ENCODE measurements at places on chromosomes 1 and 21.

- H3K4me3 ChIP-seq: no peak overlapping the region
- no peak overlapping the region for H3K27ac ChIP-seq
Measured at GRCh38 chr1:226425431-226426031, 17.6 kb upstream of the PARP1 start.

- DNase-seq: no peak
- no peak overlapping the region for H3K27ac ChIP-seq
- no peaks in the 10 kb centered on the region for H3K4me1 ChIP-seq
- H3K36me3 ChIP-seq: peaks cover 13% of the 10 kb centered on the region
- no peaks in the 10 kb centered on the region for H3K27me3 ChIP-seq
Measured at GRCh38 chr1:93365813-93366212, 20.1 kb downstream of the DR1 start.

GRCh38 chr1:3468236-3469103, 14.0 kb downstream of the ARHGEF16 start:
- H3K27ac ChIP-seq: no peak overlapping the region
- no peak overlapping the region for H3K4me3 ChIP-seq
- peaks cover 13% of the 10 kb centered on the region for H3K27me3 ChIP-seq
- DNase-seq: no peak

GRCh38 chr21:44337941-44338895, 972 bp downstream of the CFAP410 start:
- H3K4me3 ChIP-seq: peak overlapping the region; percentile 81
- H3K4me1 ChIP-seq: peaks cover 11% of the 10 kb centered on the region
- peaks cover 10% of the 10 kb centered on the region for H3K27me3 ChIP-seq
- peak; percentile 49 for DNase-seq
- H3K36me3 ChIP-seq: peaks cover 3% of the 10 kb centered on the region
- H3K27ac ChIP-seq: peak overlapping the region; percentile 52

- peaks cover 9% of the 10 kb centered on the region for H3K36me3 ChIP-seq
- no peaks in the 10 kb centered on the region for H3K4me1 ChIP-seq
- no peak overlapping the region for H3K27ac ChIP-seq
- no peaks in the 10 kb centered on the region for H3K27me3 ChIP-seq
- no peak overlapping the region for H3K4me3 ChIP-seq
Measured at GRCh38 chr1:178552856-178553255, 39.9 kb downstream of the TEX35 start.

GRCh38 chr1:212504171-212504803, 71.6 kb downstream of the NENF start:
- DNase-seq: no peak
- H3K27ac ChIP-seq: no peak overlapping the region
- no peaks in the 10 kb centered on the region for H3K4me1 ChIP-seq
- no peak overlapping the region for H3K4me3 ChIP-seq
- peaks cover 3% of the 10 kb centered on the region for H3K27me3 ChIP-seq

GRCh38 chr1:162373541-162374260, 3.0 kb downstream of the SPATA46 start:
- no peak for DNase-seq
- H3K4me3 ChIP-seq: no peak overlapping the region
- H3K36me3 ChIP-seq: peaks cover 24% of the 10 kb centered on the region
- H3K27ac ChIP-seq: no peak overlapping the region
- H3K27me3 ChIP-seq: peaks cover 16% of the 10 kb centered on the region

DNA sequence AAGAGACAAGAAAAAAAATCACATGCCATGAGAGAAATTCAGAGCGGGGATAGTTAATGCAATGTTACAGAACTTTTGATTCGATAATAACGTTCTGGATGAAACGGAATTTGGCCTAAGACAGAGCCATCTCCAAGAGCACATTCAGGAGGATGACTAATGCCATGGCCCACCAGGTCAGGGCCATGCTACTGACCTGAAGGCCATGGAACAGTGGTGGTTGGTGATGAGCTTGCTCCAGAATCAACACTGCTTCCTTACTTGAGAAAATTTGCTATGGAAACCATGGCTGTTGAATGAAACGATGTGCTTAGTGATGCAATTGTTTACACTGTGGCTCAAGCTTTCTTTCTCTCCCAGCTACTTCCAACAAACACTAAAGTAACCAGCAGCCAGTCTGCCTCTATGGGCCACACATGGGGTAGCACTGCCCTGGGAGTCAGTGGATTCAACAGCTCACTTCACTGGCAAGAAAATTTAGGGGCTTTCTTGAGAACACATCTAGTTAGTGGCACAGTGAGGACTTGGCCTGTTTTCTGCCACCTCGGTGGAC, 299.1 kb downstream of the PCP4 start:
- H3K27me3 ChIP-seq: peaks cover 2% of the 10 kb centered on the region
- no peaks in the 10 kb centered on the region for H3K4me1 ChIP-seq
- no peak for DNase-seq
- no peak overlapping the region for H3K4me3 ChIP-seq

GRCh38 chr21:33266789-33267135, 595 bp downstream of the IL10RB start:
- DNase-seq: no peak
- H3K4me1 ChIP-seq: peaks cover 23% of the 10 kb centered on the region

- DNase-seq: no peak
- no peaks in the 10 kb centered on the region for H3K36me3 ChIP-seq
- H3K27me3 ChIP-seq: no peaks in the 10 kb centered on the region
- H3K4me1 ChIP-seq: peaks cover 13% of the 10 kb centered on the region
Measured at GRCh38 chr1:92877792-92878191, 46.0 kb downstream of the RPL5 start.

DNA sequence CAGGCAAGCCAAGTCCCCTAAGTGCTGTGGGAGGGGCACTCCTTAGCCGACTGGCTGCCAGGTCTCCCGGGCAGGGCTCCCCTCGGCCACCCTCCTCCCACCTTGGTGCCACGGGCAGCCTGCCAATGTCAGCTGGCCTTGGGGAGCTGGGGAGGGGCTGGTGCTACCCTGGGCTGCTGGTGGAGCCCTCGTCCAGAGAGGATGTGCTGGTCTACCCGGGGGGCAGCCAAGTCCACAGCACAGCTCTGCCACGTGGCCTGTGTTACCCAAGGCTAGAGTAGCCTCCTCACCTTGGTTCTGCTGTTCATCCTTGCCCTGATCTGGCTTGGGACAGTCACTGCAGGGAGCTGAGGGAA, 42.9 kb downstream of the CRYAA start:
- peaks cover 8% of the 10 kb centered on the region for H3K27me3 ChIP-seq
- no peak for DNase-seq
- H3K36me3 ChIP-seq: peaks cover 5% of the 10 kb centered on the region
- no peak overlapping the region for H3K4me3 ChIP-seq
- H3K4me1 ChIP-seq: no peaks in the 10 kb centered on the region

DNA sequence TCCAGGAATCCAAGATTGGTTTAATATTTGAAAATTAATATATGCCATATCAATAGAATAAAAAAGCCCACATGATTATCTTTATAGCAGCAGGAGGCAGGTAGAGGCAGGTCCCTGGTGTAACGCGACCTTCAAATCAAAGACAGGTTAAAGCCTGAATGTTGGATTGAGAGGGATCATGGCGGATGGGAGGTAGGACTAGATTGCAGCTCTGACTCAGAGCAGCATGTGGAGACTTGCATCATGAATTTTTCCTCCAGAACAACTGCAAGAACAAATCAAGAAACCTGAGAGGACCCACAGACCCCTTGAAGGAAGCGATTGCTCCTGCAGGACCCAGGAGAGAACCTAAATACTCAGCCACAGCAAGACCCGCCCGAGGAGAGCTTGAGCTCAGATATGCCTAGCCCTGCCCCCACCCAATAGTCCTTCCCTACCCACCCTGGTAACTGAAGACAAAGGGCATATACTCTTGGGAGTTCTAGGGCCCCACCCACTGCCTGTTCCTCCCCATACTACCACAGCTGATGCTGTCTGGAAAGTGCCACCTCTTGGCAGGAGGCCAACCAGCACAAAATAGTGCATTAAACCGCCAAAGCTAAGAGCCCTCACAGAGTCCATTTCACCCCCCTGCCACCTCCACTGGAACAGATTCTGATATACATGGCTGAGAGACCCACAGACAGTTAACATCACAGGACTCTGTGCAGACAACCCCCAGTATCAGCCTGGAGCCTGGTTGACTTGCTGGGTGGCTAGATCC, 19.5 kb downstream of the S100B start:
- no peak overlapping the region for H3K4me3 ChIP-seq
- H3K4me1 ChIP-seq: no peaks in the 10 kb centered on the region
- peaks cover 4% of the 10 kb centered on the region for H3K27me3 ChIP-seq

GRCh38 chr1:233097959-233098580, 147.7 kb downstream of the NTPCR start:
- H3K27ac ChIP-seq: no peak overlapping the region
- H3K4me3 ChIP-seq: no peak overlapping the region
- H3K27me3 ChIP-seq: no peaks in the 10 kb centered on the region
- H3K4me1 ChIP-seq: no peaks in the 10 kb centered on the region
- DNase-seq: no peak

- H3K27me3 ChIP-seq: peaks cover 13% of the 10 kb centered on the region
- H3K27ac ChIP-seq: peak within 1 kb of the TSS; percentile 42
Measured at GRCh38 chr1:149936170-149936991, at the start of gene MTMR11. MTMR11 (minus strand) TSS chr1:149936879; CDS start chr1:149936647, 232 bp downstream.

GRCh38 chr1:41200728-41201127, 41.4 kb downstream of the SCMH1 start:
- no peak overlapping the region for H3K4me3 ChIP-seq
- peaks cover 20% of the 10 kb centered on the region for H3K36me3 ChIP-seq
- H3K4me1 ChIP-seq: peaks cover 3% of the 10 kb centered on the region
- H3K27me3 ChIP-seq: peaks cover 1% of the 10 kb centered on the region

DNA sequence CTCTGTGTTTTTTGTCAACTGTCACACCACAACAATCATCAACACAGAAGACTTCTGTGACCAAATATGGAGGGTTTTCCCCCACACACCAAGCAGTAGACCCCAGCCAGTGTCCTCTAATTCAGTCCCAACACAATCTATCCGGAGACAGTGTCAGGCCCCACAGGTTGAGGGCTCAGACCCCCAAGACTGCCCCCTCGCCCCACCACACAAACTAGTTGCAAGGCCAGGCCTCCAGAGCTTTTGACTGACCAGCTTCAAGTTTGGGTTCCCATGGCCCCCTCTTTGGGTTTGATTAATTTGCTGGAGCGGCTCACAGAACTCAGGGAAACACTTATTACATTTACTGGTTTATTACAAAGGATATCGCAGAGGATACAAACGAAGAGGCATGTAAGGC, 37.2 kb downstream of the NEK2 start:
- H3K4me1 ChIP-seq: no peaks in the 10 kb centered on the region
- H3K4me3 ChIP-seq: no peak overlapping the region
- H3K36me3 ChIP-seq: no peaks in the 10 kb centered on the region
- no peak for DNase-seq

- H3K36me3 ChIP-seq: peaks cover 46% of the 10 kb centered on the region
- no peak for DNase-seq
- H3K4me1 ChIP-seq: peaks cover 7% of the 10 kb centered on the region
- H3K4me3 ChIP-seq: no peak overlapping the region
- no peak overlapping the region for H3K27ac ChIP-seq
- peaks cover 24% of the 10 kb centered on the region for H3K27me3 ChIP-seq
Measured at GRCh38 chr1:232440325-232441035, 189.5 kb downstream of the SIPA1L2 start.

GRCh38 chr1:194014014-194014413, 827.6 kb upstream of the B3GALT2 start:
- no peaks in the 10 kb centered on the region for H3K27me3 ChIP-seq
- no peak overlapping the region for H3K27ac ChIP-seq
- no peak overlapping the region for H3K4me3 ChIP-seq
- no peaks in the 10 kb centered on the region for H3K4me1 ChIP-seq
- no peaks in the 10 kb centered on the region for H3K36me3 ChIP-seq

DNA sequence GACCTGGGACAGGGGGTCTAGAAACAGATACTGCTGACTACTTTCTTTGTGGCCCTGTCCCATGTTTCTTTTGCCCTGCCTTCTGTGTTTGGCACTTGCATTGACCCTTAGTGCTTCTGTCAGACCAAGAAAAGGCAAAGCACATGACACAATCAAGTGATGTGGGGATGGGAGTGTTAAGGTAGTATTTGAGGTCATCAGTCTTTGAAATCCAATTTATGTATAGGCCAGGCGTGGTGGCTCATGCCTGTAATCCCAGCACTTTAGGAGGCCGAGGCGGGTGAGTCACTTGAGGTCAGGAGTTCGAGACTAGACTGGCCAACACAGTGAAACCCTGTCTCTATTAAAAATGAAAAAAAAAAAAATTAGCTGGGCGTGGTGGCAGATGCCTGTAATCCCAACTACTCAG, 26.0 kb downstream of the SERBP1 start:
- no peaks in the 10 kb centered on the region for H3K36me3 ChIP-seq
- H3K27ac ChIP-seq: no peak overlapping the region
- peaks cover 4% of the 10 kb centered on the region for H3K27me3 ChIP-seq

DNA sequence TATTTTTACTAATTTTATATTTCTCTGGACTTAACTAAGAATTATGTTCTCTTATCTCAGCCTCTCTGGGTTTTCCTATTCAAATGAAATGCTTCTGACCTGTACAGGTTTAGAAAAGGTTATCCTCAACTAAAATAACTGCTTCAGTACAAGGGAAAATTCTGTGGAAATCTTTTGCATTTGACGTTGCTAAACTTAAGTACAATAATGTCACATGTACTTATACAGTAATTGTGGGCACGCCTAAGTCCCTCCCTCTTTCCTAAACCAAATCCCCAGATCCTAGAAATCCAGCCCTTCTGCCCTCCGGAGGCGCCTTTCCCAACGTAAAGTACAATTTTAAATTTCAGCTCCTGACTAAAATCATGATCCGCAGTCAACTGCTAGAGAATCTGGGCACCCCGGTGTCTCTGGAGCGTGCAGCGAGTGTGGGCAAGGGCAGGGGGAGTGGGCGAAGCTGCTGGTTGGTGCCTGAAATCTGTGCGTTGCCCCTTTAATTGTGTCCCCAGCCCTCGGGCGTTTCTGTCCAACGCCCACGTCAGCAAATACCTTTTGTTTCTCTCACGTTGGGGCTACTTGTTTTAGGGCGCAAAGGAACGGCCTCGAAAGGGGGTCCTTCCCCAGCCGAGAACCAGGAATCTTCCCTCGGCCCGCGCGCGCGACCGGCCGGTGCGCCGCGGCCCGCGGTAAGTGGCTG, at the start of gene ZBTB8A:
ZBTB8A (plus strand) TSS at position 541 of the 697 bp plus-strand sequence. CDS start 53,505 bp downstream, outside the sequence.
- H3K27me3 ChIP-seq: peaks cover 10% of the 10 kb centered on the region
- H3K4me1 ChIP-seq: peaks cover 54% of the 10 kb centered on the region
- peak; percentile 28 for DNase-seq
- H3K4me3 ChIP-seq: peak within 1 kb of the TSS; percentile 98
- peak within 1 kb of the TSS; percentile 84 for H3K27ac ChIP-seq

DNA sequence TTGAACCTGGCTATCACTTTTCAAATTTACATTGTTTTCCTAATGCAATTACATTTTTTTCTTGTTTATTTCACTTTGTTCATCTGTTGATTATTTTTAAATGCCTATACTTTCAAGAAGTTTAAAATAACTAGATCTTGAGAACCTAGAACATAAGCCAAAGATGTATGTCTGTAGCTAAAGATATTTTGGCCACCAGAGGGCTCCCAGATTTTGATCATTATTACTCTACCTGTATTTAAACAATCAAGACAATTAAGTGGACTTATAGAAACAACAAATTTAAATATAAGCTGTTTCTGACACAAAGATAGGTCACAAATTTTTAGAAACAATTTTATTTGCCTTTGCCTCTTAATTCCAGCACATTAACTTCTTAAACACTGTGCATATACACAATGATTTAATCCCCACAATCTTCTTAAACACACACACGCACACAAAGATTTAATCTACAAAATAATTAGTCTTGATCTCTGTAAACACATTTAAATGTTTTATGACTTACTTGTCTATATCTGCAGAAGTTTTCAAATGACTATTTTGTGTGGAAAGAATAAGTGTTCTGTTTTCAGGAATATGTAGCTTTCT, 380.0 kb downstream of the DSCAM start:
- H3K4me3 ChIP-seq: no peak overlapping the region
- peaks cover 5% of the 10 kb centered on the region for H3K27me3 ChIP-seq
- H3K27ac ChIP-seq: no peak overlapping the region

- no peaks in the 10 kb centered on the region for H3K27me3 ChIP-seq
- no peak for DNase-seq
- H3K27ac ChIP-seq: no peak overlapping the region
- H3K36me3 ChIP-seq: peaks cover 5% of the 10 kb centered on the region
Measured at GRCh38 chr1:59543211-59543668, 246.3 kb downstream of the FGGY start.
